ENCODE measurements at places on chromosomes 4 and X. TPM values are rescaled to one million over a fixed set of nuclear protein-coding genes. Genes with fewer than 3 reads are reported as not detected.

PGAM4 gene
- total RNA-seq = not detected

TNIP2 gene
- 71.5 TPM for total RNA-seq

DNA sequence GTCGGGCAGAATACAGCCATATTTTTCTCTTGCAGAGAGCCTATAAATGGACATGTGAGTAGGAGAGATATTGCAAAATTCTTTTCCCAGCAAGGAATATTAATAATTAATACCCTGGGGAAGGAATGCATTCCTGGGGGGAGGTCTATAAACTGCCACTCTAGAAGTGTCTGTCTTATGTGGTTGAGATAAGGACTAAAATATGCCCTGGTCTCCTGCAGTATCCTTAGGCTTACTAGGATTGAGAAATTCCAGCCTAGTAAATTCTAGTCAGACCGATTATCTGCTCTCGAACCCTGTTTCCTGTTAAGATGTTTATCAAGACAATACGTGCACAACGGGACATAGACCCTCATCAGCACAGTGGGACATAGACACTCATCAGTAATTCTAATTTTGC, 872.6 kb downstream of the FSTL5 start:
- no peak for ATAC-seq

DNA sequence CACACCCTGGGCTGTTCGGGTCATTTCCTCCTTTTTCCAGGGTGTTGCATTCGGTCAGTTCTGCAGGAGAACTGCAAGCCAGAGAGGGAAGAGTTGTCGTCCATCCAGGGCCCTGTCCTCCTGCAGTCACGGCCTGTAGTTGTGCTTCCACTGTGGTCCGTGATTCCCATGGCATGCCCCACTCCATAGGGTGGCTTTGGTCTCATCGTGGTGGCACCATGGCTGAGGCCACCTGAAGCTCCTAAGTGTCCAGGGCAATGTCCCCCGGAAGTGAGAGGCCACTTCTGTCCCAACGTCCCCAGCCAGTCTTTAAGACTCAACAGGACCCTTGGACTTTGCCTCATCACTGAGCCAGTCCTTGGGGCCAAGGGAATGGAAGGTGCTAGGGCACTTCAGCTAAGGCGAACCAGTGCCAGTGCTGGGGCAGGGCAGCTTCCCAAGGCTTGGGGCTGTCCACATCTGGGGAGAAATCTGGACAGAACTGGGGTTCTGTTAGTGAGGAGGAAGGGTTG, 83.7 kb downstream of the HTRA3 start:
- ATAC-seq = no peak

DNA sequence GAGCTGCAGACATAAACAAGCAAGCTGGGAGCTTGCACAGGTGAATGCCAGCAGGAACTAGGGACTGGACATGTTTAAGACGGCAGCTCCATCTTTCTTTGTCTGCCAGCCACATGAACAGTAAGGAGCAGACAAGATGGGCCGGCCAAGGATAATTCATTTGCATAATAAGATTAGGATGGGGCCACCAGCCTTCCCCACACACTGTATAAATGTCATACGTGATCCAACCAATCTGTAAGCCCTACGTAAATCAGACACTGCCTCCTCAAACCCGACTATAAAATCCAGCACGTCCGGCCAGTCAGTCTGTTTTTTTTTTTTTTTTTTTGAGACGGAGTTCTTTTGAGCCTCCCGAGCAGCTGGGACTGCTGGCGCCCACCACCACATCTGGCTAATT, 75.6 kb upstream of the BOD1L1 start:
- no peak for ATAC-seq

SORBS2 gene
- 640 TPM for total RNA-seq

DNA sequence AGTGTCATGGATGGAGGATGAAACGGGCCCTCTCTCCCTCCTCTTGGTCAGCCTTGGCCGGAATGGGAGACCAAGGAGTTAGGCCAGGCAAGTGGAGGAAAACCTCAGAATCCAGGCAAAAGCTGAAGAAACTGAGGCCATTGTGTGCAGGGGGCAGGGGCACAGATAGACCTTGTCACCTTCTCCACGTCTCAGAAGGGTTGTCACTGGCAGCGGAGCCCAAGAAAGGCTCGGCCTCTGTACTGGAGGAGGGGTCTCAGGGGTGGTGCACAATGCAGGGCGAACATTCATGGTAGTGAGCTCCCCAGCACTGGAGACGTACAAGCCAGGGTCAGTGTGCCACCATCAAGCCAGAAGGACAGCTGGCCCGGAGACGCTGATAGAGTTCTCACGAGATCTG, 139.5 kb downstream of the CPZ start:
- ATAC-seq = no peak

- ATAC-seq = no peak
These were observed 32.9 kb upstream of the MID1 start for GRCh38 chrX:10653302-10653701.

ZMAT1 gene
- 11.1 TPM for total RNA-seq

DNA sequence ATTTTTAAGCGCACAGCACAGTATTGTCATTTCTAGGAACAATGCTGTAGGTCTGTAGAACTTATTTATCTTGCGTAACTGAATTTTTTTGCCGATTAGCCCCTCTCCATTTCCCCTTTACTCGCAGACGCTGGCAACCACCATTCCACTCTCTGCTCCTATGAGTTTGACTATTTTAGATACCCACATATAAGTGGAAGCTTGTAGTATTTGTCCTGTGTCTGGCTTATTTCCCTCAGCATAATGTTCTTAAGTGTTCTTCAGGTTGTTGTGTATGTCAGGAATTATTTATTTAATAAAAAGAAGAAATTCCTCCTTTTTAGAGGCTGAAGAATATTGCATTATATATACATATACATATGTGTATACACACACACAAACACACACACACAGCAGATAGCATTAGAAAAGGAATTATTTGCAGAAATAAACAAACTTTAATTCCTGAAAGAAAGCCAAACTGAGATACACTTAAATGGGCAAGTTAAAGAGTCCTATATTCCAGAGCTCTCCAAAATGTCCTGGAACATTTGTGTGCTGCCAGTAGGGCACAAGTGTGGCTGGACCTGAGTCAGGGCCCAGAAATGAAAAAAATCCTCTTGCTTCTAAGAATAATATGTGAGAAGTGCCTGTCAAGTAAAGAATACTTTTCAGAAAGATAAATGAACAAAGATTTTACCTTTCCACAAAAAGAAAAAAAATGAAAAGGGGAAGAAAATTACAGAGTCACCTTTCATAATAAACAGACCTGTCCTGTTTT, 4.5 kb upstream of the ZNF330 start:
- no peak for ATAC-seq

DNA sequence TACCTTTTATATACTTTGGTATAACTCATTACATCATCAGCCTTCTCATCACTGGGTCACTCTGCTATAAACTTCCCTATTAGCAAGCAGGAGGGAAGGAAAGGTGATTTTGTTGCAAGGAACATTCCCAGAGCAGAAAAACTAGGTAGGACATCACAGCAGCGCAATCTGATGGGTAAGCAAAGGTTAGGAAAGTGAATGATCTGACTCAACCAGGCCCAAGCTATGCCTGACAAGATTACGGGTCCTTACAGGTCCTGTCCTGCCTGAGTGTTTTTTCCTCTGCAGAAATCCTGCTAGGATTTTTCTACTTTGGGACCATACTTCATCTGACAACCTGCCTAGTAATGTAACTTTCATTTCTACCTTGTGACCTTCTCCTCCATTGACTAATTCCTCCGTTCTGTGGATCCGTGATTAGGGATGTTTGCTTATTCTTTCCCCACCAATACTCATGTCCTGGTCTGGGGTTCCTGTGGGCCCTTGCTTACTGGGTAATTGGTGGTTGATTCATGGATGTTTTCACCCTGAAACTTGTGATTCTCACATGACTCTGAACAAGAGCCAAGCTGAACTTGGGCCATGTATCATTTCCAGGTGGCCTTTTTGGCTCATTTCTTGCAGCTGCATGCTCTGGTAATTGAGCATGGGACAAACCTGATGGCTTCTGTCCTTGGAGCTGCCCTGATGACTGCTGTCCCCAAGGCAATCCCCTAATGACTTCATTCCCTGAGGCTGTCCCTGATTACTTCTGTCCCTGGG, 111.9 kb upstream of the KIT start:
- no peak for ATAC-seq

ZNF157 gene
- total RNA-seq = not detected

TMEM175 gene
- 40.3 TPM for total RNA-seq

MAMLD1 gene
- 4.2 TPM for total RNA-seq

STAP1 gene
- total RNA-seq = 0.77 TPM

TMPRSS11A gene
- total RNA-seq = not detected

DNA sequence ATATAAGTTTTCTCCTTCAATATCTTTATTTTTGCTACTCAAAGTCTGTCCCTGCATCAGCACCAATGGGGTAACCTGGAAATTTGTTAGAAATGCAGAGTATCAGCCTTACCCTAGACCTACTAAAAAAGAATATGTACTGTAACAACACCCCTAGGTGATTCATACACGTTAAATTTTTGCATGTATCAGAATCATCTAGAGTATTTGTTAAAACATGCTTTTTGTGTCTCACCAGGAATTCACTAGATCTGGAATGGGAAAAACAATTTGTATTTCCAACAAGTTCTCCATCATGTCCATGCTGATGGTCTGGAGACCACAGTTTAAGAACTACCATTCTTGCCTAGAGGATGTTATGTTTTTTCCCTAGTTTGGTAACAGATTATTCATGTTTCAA, 196.0 kb upstream of the EDNRA start:
- ATAC-seq = no peak

- ATAC-seq = no peak
These were observed 849.3 kb upstream of the PCDH10 start for GRCh38 chr4:132299841-132300240.

PTPN13 gene
- total RNA-seq = 20.1 TPM

PITX2 gene
- 30.7 TPM for total RNA-seq

GRCh38 chr4:87497578-87497977, 31.6 kb downstream of the SPARCL1 start:
- ATAC-seq = no peak
